LHCN-M2 (cell line): ENCODE measurements at places on chromosomes 11 and 22. TPM values are rescaled to one million over a fixed set of nuclear protein-coding genes. Genes with fewer than 3 reads are reported as not detected.

The GGTLC3 gene
- not detected in 2 replicates for total RNA-seq

The UBQLN3 gene
- total RNA-seq: not detected in 2 replicates

The GRIA4 gene
- not detected in 2 replicates for total RNA-seq

The DGAT2 gene
- total RNA-seq: 0.29 and 1.2 TPM in 2 replicates

The OR4D5 gene
- total RNA-seq: not detected in 2 replicates

The ENDOD1 gene
- total RNA-seq: 26.8 and 30.0 TPM in 2 replicates

The PKDREJ gene
- not detected in 2 replicates for total RNA-seq

DNA sequence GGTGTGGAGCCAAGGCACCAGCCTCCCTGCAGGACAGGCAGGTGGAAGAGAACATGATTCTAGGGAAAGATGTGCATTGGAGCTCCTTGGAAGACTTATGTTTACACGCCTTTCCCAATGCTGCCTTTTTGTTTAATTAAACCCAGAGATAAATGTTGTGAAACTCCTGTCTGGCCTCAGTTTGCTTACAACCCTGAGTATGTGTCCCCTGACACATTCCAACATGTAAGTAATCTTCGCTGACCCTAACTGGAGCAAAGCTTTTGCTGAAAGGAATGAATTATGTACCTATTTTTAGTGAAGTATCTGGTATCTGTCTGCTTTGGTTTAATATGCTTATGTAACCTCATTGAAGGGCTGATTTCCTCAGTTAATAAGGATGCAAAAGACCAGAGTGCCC is 56.7 kb downstream of the APIP start:
- no peak for DNase-seq

DNA sequence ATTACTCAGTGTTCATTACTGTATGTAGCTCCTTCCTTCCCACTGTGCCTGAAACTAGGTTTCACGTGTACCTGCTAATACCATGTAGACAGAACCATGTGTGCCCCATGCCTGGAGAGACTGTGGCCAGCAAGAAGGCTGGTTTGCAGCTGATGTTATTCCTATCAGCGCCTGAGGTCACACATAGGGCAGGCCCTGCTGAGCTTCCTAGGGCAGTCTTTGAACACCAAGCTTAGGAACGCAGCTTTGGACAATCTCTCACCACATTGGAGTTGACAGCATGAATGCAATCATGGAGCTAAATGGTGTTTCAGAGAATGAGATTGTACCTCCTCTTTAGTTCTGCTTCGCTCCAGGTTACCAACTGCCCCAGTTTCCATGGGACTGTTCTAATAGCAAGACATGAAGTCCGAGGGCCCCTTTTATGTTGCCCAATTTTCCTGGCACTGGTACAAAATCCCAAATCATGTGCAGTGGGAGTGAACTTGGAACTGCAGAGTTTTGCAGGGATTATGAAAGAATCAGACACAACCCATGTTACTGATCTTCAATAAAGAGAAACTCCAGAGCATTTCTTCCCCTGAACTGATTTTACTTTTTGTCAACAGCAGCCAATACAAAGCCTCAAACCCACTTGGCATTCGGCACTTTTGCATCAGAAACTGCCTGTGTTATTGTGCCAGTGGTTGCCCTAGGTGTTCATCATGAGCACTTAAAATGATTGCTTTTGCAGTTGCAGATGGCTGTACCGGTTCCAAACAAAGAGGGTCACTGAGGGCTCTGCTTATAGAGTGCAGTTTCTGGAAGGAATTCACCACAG is 154.2 kb upstream of the TTC12 start:
- no peak for DNase-seq

- DNase-seq: no peak
Measured at GRCh38 chr11:2290351-2290841, 11.3 kb downstream of the C11orf21 start.

GRCh38 chr11:134634897-134635831 is 223.1 kb upstream of the B3GAT1 start:
- DNase-seq: no peak

DNA sequence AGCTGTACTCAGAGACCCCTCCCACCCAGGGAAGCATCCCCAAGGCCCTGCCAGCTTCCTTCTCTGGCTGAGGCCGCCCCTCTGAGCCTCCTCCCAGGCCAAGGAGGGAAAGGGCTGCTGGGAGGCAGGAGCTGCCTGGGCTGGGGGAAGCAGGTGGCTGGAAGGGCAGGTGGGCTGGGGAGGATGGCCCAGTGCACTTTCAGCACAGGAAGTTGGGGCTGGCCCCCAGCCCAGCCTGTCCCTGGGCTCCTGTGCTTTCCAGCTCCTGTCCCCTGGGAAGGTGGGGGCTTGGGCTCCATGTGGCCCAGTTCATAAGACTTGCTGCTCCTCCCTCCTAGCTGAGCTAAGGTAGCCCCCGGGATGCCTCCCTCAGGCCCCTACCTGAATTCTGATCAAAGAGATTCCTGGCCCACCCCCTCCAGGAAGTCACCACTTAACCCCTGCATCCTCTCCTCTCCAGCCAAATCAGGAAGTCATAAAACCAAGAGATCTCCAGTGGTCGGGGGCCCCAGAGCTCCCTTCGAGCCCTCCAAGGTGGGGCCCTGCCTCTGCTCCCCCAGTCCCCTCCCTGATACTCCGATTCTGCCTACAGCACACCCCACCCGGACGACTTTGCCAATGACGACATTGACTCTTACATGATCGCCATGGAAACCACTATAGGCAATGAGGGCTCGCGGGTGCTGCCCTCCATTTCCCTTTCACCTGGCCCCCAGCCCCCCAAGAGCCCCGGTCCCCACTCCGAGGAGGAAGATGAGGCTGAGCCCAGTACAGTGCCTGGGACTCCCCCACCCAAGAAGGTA is 4.9 kb downstream of the PPP1CA start:
- no peak for DNase-seq

- no peak for DNase-seq
Measured at GRCh38 chr11:2687782-2688191, 12.0 kb downstream of the KCNQ1OT1 start.

GRCh38 chr11:119518746-119519730 is 96.1 kb upstream of the THY1 start:
- DNase-seq: peak; percentile 53

DNA sequence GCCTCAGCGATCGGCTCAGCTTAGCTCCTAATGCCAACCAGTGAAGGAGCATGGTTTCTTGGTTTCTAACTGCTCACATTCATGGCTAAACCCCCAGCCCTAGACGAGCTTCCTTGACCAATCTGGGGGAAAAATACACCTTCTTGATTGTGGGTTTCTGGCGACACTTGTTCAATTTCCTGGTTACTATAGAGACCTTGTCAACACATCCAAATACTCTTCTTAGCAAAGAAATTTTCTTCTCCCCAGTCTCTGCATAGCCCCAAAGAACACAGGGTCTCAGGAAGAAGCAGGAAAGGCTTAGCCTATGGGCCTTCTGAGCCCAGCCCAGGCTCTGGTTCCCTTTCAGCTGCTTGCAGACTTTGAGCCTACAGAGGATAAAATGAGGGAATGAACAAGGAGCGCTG is 88.5 kb upstream of the SYT13 start:
- DNase-seq: no peak

GRCh38 chr11:95415837-95416304 is 184.9 kb upstream of the SESN3 start:
- no peak for DNase-seq

GRCh38 chr11:79973721-79974617 is 533.1 kb upstream of the TENM4 start:
- peak; percentile 39 for DNase-seq

DNA sequence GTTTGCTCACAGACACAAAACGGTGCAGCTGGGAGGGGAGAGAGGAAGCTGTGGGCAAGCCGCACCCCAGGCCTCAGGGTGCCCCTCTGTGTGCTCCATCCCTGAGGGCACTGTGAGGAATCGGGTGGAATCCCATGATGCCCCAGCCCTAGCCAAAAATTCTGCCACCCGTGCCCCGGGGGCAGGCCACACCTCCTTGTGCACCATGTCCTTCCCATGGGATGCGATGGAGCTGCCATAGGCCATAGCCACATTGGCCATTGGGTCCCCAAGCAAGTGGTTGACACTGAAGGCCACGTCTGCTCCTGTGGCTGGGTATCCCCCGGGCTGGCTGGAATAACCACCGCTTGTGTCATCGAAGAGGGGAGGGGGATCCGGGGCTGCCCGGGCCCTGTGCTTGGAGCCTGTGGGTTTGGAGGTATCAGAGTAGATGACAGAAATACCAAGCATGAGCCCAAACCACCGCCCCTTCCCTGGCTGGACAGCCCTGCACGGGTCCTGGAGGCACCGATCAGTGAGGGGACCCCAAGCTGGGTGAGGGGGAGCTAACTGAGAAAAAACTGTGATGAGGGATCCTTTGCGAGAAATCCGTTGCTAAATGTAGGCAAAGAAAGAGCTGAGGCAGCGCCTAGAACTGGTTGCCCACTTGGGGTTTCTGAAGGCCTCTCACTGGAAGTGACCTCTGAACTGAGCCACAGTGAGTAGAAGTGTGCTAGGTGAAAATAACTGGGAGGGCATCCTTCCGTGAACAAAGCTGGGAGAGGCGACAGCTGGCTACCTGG is 863 bp downstream of the YIF1A start:
- DNase-seq: no peak

DNA sequence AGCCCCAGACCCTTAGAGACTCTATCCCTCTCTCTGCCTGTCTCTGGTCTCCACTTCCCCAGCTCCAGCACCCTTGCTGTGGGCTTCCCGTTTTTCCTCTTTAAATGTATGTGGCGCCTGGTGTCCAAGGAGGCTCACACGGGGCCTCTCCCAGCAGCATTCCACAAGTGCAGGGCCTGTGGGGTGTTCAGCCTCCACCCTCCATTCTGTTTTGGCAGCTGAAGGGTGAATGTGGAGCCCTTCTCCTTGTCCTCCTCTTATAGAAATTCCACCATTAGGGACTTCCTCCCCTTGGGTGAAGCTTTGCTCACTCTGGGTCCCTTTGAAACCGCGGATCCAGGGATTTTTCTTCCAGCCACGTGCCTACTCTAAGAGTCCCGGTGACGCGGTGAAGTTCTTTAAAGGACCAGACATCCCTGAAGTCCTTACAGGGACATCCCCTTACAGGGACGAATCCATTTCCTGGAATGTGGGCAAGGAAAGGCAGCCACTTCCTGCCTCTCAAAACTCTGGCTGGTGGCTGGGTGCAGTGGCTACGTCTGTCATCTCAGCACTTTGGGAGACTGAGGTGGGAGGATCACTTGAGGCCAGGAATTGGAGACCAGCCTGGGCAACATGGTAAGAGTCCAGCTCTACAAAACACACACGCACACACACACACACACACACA is 1.6 kb upstream of the TSPAN18 start:
- no peak for DNase-seq

DNA sequence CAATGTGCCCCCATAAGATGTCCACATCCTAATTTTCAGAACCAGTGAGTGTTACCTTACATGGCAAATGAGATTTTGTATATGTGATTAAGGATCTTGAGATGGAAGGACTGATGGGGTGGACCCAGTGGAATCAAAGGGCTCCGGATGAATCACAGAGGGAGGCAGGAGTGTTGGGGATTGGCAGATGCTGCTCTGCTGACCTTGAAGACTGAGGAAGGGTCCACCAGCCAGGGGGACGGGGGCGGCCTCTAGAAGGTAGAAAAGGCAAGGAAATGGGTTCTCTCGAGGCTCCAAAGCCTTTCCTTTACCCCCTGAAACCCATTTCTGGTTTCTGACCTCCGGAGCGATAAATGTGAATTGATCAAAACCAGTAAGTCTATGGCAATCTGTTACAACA is 18.8 kb downstream of the TMEM218 start:
- no peak for DNase-seq

GRCh38 chr11:131402040-131402439 is 31.6 kb downstream of the NTM start:
- DNase-seq: no peak
